ENCODE measurements at places on chromosomes 4 and X.
A peak's percentile ranks its signal among the peaks of the same experiment; 100 is the strongest.

DNA sequence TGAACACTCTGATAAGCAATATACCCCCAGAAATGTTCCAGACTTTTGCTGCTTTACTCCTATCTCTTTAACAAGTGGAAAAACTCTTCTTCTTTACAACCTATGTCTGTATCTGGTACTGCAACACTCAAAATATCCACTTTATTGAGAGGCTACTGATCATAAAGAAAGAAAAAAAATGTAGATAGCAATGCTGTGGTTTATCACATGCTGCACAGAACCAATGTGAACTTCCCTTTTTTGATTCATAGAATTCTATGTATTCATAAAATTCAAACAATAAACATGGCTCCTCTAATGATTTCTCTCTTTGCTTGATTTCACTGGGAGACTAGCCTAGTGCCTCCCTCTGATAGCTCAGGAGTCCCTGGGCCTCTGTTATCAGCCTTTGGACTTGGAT lies 223.5 kb downstream of the ZNF674 start:
- DNase-seq, result no peak

GRCh38 chr4:130077275-130077674 lies 981.3 kb downstream of the C4orf33 start:
- no peak for DNase-seq

DNA sequence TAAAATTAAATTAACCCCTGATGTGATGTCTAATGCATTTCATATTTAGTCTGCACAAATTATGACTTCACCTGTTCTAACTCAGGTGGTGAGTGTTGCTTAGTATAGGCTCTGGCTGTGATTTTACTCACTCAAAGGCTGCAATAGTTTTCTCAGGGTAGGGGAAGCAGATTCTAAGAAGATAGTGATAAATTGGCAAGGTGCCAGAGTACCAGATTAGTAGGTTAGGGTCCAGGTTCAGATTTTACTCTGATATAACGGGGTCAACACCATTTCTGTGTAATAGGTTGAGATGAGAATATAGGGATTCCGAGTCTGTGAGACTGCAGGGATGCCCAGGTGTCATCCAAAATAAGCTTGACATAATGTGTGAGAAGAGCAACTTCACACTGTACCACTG lies 1049.6 kb downstream of the STIM2 start:
- no peak for DNase-seq

- no peak for DNase-seq
Measured at GRCh38 chr4:54315561-54316538, 86.8 kb downstream of the PDGFRA start.

- peak; percentile 68 for DNase-seq
Measured at GRCh38 chr4:66555301-66555700, 885.0 kb upstream of the EPHA5 start.

DNA sequence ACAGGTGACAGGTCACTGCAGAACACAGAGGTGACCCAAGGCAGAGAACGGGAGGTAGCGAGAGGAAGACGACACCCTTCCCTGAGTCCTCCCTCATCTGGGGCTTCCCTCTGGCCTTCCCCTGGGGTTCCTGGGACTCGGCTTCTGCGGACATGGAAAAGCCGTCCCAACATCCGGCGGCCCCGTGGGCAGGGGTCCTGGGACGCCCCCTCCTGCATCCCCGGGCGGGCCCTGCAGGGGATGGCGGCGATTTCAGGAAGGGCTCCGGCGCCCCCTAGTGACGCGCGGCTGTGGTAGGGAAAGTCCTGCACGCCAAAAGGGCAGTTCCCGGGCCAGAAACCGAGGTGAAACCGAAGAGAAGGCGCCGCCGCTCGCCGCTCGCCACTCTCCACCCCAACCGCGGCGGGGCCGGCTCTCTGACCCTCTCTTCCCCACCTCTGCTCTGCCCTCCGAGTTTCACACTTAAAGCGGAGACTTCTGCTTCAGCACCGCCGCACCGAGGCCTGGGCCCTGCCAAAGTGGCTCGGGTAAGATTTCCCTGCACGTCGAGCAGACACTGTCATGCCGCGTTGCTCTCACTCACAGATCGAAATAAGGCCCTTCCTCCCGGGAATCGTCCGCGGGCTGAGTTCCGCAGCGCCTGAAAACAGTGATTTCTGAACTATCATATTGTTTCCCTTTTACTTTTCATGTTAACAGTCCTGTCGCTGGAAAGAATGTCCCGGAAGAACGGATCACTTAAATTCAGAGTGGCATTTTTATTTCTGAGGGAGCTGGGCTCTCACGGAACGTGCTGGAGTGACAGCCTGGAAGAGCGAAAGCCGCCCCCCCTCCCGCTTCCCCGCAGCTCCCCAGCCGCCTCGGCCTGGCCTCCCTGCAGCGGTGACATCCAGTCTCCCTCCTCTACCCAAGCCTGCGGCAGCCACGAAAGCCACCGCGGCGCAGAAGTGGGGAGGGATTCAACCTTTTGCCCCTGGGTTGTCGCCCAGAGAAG lies 110.6 kb downstream of the DCTD start:
- DNase-seq, result peak; percentile 65

- no peak for DNase-seq
Measured at GRCh38 chr4:76233529-76233928, 18.0 kb upstream of the FAM47E start.

DNA sequence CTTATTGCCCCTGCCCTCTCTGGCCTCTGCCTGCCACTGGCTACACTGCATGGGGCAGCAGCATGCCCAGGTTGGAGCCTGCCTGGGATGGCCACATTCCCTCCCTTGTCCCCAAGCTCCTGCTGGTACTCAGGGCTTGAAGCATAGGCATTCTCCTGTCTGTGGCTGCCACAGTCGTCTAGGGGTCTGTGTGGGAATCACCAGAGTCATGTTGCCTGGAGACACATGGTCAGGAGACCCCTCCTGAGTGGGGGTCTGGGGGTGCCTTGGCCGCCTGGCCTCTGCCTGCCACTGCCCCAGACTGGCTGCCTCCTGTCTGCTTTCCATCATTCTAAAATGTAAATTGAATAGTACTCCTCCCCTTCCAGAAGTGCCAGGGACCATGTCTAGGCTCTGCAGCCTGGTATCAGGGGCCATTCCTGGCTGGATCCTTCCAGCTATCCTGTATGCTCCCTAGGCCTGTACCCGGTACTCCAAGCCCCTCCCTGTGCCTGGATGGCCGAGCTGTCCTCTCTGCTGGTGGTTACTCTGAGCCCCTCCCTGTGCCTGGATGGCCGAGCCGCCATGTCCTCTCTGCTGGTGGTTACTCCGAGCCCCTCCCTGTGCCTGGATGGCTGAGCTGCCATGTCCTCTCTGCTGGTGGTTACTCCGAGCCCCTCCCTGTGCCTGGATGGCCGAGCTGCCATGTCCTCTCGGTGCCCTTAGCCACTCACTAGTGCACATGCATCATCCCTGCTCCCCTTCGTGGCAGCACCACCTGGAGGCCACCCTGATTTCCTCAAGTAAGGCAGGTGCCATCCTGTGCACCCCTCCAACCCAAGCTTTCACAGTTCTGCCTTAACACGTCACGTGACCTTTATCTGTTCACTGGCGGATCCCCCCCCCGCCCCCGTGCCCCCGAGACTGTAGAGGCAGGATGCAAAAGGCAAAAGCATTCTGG lies 5.5 kb upstream of the NKX1-1 start:
- DNase-seq, result no peak

GRCh38 chr4:25290490-25291067 lies 22.0 kb upstream of the ZCCHC4 start:
- DNase-seq, result no peak

DNA sequence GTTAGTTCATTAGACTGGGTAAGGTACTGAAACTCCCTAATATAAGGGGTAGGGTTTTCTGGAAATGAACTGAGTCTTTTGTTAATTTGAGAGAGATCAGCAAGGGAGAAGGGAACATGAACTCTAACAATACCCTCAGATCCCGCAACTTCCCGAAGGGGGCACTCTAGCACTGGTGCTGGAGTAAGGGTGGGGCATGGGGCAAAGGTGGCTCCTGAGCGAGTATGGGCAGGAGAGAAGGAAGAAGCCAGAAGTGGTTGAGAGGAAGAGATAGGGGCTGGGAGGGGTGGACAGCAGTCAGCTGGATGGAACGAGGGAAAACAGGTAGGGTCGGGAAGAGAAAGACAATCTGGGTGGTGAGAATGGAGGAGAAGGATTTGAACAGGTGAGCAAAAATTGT lies 183.2 kb upstream of the MAGEE2 start:
- no peak for DNase-seq

DNA sequence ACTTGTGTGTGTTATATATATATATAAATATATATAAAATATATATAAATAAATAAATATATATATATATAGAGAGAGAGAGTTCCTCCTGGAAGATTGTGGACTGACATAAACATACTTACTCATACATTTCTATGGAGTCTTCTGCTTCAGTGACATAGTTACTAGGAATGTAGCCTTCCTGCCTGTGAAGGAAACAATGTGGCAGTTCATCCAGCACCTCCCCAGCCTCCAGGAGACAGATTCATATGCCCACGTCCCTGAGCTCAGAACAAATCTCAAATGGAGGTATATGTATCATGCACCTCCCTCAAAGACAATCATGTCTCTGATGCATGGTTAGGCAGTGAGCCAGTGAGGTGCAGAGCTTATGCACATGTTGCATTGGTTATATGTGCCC lies 11.4 kb upstream of the TIMM8A start:
- DNase-seq, result no peak

DNA sequence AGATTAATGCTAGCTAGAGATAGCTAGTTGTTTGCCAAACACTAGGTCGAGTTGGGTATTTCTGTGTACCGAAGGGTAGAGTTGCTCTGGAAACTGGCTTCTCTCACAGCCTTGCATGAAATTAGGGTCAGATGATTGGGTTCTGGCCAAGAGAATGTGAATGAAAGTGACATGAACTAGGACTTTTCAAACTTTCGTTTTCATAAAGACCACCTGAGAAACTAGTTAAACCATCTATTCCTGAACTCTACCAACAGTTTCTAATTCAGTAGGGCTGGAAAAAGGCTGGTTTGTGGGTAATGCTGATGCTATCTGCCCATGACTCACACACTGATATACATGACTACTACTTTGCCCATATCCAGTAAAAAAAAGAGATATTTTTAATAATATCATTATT lies 157.6 kb downstream of the GASK1B start:
- peak; percentile 73 for DNase-seq

GRCh38 chr4:75054078-75054477 lies 121.2 kb downstream of the PARM1 start:
- no peak for DNase-seq

GRCh38 chr4:167885872-167886271 lies 206.5 kb upstream of the ANXA10 start:
- DNase-seq, result no peak
